ENCODE measurements at places on chromosomes 2 and 18.

- no peak for DNase-seq
These were observed 1005.1 kb upstream of the FAM98A start for GRCh38 chr2:34604164-34604563.

- DNase-seq: no peak
These were observed 16.7 kb upstream of the PLEKHM3 start for GRCh38 chr2:208042041-208042440.

DNA sequence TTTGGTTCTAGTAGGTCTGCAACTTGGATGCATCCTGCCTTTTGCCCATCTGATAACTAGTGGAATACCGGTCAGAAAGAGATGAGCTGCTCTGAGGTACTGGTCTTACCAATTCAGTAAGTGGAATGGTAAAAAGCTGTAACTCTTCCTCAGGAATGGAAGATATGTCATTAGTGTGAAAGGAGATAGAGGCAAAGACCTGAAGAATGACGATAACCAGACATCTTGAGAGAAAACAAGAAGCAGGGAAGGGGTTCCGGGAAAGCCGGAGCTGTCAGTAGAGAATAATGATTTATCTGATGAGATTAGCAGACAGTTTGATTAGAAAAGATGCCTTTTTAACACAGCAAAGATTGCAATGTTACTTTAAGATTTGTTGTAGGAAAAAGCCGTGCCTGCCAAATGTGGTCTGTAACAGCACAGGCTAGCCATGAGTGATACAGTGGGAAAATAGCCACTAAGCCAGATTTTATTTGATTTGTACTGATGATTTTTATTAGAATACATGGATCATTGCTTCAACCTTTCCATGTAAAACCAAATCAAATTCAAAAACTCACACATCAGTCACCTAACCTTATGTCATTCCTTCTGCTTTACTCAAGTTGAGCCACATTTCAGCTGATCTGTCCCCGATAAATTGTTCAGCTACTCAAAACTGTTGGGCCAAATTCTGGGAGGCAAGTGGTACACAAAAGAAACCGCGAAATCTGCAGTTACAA is 110.0 kb downstream of the TCF4 start:
- DNase-seq: no peak

- no peak for DNase-seq
These were observed 93.2 kb downstream of the CABYR start for GRCh38 chr18:24231773-24232735.

- DNase-seq: no peak
These were observed 50.8 kb downstream of the RTTN start for GRCh38 chr18:70154591-70155194.

DNA sequence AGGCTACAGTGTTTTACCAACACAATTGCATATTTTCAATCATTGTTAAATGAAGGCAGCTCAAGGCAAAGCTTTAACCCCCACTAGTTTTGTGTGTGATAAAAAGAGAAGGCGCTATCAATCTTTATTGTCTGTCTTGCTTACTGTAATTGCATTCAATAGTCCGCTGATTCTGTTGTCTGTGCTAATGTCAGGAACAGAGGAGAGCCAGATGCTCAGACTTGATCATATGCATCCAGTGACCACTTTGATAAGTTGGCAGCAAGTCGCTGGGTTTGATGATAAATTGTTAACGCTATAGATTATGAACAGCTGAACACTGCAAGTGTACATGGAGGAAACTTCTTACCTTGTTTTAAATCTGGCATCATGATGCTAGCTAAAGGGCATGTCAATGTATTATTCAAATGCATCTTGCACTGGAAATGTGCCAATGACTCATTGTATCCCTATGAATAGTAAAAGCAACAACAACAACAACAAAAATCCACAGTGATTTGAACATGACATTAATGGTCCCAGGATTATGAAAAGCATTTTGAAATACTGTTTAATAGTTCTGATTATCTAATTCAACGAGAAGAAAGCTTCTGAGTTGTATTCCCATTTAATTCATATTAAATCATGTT is 423.5 kb upstream of the FANCL start:
- DNase-seq: no peak

- DNase-seq: no peak
These were observed 261.3 kb downstream of the TNS1 start for GRCh38 chr2:217741381-217741955.

DNA sequence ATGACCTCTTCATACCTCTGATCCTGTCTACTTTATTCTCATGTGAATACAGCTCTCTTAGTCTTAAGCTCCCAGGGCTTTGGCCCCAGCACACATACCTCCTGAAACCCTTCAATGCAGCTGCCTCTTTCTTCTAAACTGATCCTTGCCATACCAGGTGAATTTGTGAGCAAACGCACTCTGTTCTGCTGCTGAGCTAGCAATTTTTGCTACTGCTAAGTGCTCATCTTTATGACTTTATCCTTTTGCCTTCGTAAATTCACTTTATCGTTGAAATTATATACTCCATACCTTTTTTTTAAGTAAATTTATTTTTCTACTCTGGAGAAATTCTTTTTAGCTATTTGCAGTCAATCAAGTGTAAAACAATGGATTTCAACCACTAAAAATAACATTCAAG is 287.7 kb downstream of the CMPK2 start:
- DNase-seq: no peak

DNA sequence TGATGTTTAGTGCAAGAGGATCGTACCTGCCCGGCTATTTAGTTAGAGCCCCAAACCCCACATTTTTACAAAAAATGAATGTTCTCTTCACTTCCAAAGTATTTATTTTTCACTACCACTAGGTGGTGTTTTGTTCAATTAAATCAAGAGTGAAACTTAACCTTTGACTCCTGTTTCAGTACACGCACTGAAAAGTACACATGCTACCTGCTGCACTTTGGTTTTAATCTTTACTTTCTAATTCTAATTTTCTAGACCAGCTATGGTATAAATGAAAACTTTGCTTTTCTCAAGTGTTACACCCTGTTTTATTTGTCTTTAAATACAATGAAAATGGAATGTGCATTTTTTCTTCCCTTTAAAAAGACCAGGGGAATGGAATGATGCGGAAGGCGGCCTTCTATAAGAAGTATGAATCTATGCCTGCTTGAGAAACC is 31.4 kb upstream of the CHN1 start:
- peak; percentile 74 for DNase-seq

DNA sequence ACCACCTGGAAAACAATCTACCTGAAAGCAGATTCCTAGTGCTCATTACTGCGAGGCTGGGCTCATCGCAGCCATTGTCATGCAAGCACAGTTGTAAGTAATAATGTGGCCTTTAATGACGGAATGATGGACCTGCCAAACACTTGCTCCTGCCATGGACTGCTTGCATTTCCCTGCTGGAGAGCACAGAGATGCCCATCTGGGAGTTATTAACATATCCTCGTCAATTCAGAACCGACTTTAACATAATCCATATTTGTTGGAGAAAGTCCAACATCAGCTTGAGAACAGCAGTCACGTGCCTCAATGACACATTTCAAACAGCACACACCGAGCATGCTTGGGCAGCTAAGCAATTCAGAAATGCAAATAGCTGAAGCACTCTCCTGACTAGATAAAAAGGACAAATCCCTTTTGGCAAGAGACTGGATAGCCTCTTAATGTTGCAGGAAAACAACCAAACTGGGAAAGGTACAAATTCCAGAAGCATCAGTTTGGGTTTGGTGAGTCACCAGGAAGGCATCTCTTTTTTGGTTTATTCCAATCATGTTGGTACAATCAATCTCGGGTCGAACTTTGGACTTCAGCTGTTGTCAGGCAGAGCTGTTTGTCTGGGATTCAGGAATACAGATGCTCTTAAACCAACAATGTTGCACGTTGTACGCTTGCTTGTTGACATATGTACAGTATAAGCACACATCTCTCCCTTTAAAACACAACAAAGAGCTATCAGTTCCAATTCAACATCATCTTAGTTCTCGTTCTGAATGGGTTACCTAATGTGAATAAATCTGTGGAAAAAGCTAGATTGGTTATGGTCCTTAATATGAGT is 395.8 kb downstream of the LNPK start:
- DNase-seq: no peak

DNA sequence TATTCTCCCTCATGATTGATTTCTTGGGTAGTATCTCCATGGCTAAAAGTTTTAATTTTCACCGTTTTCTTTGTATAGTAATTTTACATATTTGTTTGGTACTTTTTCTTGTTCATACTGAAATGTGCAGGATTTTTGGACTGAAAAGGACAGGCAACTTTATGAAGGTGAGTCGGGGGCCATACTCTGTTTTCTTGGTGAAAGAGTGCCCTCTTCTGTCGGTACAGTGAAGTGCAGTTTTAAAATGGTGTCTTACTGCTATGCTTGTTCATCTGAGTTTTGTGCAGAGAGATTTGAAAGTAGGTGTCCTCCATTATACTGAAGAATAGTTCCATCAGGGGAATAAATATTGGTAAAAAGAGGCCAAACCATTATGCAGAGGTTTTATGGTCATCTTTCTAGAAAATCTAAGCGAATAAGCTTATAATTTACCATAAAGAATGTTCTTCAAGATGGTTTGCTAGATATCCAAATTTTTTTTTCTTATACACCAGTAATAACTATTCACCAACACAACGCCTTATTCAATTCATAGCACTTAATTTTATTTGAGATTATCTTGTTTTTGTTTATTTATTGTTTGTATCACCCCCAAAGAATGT is 8.7 kb upstream of the SERPINB13 start:
- peak; percentile 51 for DNase-seq

- peak; percentile 45 for DNase-seq
These were observed 236.1 kb downstream of the CDH20 start for GRCh38 chr18:61569176-61569892.

- DNase-seq: no peak
These were observed 51.3 kb downstream of the ANKMY1 start for GRCh38 chr2:240506406-240507059.

- DNase-seq: no peak
These were observed 127.0 kb upstream of the FZD5 start for GRCh38 chr2:207896525-207897285.

DNA sequence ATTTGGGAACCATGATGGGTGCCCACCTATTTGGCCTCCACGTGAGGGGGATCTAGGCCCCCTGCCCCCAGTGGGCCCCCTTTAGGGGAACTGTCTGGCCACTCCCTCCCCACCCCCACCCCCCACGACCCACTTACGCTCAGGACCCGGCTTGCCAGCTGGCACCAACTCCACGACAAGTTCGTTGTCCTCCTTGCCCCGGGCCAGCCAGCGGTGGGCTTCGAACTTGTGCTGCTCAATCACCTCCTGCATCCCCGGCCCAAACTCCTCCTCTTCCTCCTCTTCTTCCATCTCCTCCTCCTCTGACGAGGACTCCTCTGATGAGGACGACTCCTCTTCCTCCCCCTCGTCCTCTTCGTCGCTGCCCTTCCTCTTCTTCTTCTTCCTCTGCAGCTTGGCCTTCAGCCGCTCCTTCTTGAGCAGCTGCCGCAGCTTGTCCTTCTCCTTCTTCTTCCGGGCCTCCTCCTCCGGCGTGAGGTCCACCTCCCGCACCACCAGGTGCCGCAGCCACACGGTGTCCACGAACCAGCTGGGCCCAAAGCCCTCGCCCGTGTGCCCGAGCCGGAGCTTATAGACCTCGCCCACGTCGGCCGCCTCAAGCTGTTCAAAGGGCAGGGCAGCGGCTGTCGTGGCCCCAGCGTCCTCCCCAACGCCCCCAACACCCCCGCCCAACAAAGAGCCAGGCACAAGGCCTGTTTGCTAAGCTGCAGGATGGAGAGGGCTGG is 96.9 kb downstream of the LOXHD1 start:
- no peak for DNase-seq

DNA sequence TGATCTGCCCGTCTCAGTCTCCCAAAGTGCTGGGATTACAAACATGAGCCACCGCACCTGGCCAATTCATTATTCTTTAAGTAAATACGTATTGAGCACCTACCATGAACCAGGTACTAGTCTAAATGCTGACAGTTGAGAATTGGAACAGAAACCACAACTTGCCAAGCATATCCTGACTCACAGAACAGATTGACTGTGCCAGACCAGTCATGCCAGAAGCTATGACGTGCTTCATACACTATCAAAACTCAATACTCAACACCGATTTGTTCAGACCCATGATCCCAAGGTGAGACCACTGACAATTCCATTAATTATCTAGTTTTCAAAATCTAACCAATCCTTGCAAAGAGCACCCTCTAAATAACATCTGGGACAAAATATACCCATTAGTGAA is 148.6 kb downstream of the B3GNT2 start:
- no peak for DNase-seq

GRCh38 chr2:179037807-179038206 is 12.1 kb downstream of the CCDC141 start:
- DNase-seq: no peak

- no peak for DNase-seq
These were observed 115.2 kb upstream of the FOSL2 start for GRCh38 chr2:28277466-28277865.

- DNase-seq: no peak
These were observed 228.9 kb downstream of the RBM43 start for GRCh38 chr2:151032741-151033191.

- no peak for DNase-seq
These were observed 9.2 kb downstream of the ACOXL start for GRCh38 chr2:110741491-110741980.

- no peak for DNase-seq
These were observed 172.2 kb downstream of the ASB1 start for GRCh38 chr2:238598802-238599530.

DNA sequence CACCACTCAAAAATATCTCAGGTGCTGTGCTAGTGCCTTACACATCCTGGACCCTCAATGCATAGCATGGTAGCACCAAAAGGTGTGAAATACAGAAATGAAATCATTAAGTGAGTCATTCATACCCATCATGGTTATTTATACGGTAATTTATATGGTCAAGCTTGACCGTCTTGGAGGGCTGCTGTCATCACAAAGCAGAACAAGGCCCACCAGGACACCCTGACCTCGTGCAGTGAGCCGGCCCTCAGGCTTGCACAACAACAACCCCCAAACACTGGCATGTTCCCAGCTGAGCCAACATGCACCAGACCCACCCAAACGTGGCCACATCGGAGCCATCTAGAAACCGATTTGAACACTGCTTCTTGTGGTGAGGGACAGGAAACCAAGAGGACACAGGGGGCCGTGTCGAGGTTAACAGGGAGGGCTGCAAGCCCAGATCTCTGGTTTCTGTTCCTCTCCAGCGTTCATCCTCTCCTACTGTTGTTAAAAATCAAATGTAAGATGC is 378.5 kb upstream of the ID2 start:
- DNase-seq: peak; percentile 91

Measured in Kasumi-1 (cell line).